ENCODE measurements at places on chromosomes 13 and 19. TPM values are rescaled to one million over a fixed set of nuclear protein-coding genes. Genes with fewer than 3 reads are reported as not detected.

DNA sequence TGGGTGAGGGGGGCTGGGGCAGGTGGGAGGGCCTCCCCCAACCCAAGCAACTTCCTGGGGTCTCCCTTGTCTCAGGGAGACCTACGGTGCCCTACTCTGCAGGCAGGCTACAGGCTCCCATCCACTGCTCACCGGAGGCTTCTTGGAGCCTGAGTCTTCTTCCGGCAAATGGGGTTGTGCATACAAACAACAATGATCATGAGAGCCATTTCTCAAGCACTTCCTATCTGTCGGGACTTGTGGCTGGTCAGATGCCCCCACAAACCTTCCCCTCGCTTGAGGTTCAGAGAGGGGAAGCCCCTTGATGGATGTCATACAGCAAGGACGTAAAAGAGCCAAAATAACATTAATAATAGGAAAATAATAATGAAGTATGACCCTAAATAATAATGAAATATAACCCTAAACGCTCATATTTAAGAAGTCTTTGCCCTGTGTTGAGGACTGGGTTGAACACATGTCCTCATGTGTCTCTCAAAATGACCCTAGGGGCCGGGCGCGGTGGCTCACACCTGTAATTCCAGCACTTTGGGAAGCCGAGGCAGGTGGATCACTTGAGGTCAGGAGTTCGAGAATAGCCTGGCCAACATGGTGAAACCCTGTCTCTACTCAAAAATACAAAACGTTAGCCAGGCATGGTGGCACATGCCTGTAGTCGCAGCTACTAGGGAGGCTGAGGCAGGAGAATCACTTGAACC, 727 bp downstream of the CD37 start:
- DNase-seq, result no peak

DNA sequence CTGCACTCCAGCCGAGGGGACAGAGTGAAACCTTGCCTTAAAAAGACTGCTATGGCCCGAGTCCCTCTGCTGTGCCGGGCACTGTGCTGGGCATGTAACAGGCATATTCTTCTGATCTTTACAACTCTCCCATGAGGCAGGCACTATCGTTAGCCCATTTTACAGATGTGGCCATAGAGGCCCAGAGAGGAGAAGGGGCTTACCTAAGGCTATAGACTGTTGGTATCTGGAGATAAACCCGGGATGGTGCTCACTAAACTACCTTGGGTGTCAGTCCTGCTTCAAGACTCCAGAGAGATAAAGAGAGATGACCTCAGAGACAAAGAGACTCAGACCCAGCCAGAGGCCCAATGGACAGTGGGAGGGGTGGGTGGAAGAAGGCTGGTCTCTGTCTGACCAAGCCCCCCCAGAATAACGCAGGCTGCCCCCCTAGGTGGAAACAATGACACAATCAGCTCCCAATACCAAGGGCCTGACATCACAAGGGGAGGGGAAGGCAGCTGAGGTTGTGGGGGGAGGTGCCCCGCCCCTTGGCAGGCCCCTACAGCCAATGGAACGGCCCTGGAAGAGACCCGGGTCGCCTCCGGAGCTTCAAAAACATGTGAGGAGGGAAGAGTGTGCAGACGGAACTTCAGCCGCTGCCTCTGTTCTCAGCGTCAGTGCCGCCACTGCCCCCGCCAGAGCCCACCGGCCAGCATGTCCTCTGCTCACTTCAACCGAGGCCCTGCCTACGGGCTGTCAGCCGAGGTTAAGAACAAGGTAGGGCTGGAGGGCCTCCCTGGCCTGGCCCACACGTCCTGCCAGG, at the start of gene CNN1:
Gene CNN1 (plus strand): TSS at position 620 of the 805 bp plus-strand sequence. CDS start 77 bp downstream, at position 697.
- DNase-seq, result peak; percentile 72

DNA sequence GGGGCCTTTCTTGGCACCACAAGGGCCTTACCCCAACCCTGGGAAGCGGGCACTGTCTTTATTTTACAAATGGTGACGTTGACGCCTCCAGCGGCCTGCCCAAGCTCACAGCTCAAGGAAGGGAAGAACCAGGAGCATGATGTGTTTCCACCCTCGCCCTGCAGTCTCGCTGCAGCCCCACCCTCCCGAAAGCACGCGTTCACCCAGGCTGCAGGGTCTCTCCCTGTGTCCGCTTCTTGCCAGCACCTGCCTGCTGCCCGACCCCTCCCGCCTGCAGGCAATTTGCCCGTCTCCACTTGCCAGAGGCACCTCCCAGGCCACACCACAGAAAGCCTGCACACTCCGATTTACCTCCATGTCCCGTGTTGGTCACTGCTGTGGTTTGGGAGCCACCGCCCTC, 76.6 kb downstream of the SLC15A1 start:
- DNase-seq, result no peak

- no peak for DNase-seq
These were observed 106.9 kb upstream of the UBL3 start for GRCh38 chr13:29957320-29957719.

- DNase-seq, result no peak
These were observed 44.4 kb downstream of the ELF1 start for GRCh38 chr13:40974460-40975407.

Gene OR10H1
- not detected for total RNA-seq

Gene EVI5L
- 23.5 TPM for total RNA-seq

Gene ATP4B
- total RNA-seq, result not detected

All from left ventricle myocardium superior (tissue), 1 donor.